ENCODE measurements at places on chromosomes 12 and 14.

- no peak for DNase-seq
Measured at GRCh38 chr14:102452302-102452701, 57.3 kb downstream of the ANKRD9 start.

- no peak for DNase-seq
Measured at GRCh38 chr12:54060975-54061778, 7.5 kb downstream of the HOXC4 start.

GRCh38 chr12:121579190-121579791 is 1.5 kb downstream of the KDM2B start:
- DNase-seq: peak; percentile 29

GRCh38 chr14:56998728-56999127 is 188.4 kb upstream of the OTX2 start:
- no peak for DNase-seq

DNA sequence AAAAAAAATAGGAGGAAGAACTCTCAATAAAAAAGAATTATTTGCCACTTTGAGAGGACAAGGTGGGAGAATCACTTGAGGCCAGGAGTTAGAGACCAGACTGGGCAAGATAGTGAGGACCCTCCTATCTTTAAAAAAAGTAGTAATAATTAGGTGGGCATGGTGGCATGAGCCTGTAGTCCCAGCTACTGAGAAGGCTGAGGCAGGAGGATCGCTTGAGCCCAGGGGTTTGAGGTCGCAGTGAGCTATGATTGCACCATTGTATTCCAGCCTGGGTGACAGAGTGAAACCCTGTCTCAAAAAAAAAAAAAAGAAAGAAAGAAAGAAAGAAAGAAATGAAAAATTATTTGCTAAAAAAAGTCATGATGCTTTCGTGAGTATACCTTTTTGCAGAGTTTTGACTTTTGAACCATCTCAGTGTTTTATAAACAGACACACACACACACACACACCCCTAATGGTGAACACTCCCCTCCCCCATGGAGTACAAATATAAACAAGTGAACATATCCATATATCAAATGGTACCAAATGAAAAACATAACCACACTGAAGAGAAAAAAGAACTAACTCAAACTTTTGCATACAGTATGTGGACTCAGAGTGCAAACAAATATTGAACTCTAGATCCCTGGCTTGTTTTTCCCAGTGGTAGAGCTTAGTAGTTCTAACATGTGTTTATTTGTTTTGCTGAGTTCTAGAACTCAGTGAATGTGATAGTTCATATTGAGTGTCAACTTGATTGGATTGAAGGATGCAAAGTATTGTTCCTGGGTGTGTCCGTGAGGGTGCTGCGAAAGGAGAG is 27.7 kb upstream of the DNM1L start:
- DNase-seq: no peak

DNA sequence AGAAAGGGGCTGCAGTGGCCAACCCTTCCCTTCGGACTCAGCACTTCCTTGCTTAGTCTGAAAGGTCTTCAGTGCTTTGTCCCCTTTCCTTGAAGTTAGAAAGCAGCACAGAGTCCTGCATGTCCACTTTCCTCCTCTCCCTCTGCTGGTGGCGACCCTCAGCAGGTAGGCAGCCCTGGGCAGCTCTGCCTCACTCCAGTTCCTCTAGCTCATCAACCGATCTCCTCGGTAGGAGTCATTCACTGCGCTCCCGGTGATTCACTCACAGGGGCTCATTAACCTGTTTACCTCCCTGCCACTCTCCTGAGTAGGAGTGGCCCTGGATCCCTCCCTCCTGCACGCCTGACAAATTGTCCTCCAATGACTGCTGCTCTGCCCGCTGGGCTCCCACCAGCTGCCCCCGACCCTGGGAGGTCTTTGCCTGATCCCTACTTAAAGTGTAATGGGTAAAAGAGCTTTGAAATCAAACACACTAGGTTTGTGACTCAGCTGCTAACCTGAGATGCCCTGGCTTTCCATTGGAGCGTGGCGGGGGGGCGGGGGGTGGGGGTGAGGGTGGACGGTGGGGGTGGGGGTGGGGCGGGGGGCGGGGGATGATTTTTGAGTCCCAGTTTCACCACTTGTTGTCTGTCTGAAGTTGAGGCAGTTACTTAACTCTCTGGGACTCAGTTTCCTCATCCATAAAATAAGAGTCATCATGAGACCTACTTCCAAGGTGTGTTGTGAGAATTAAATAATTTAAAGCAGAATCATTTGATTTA is 4.2 kb downstream of the SCNN1A start:
- no peak for DNase-seq

DNA sequence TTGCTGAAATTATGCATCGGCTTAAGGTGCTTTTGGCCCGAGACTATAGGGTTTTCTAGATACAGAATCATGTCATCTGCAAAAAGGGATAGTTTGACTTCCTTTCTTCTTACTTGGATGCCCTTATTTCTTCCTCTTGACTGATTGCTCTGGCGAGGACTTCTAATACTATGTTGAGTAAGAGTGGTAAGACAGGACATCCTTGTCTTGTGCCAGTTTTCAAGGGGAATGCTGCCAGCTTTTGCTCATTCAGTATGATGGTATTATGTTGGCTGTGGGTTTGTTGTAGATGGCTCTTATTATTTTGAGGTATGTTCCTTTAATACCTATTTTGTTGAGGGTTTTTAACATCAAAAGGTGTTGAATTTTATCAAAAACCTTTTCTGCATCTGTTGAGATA is 8.3 kb downstream of the BMAL2 start:
- DNase-seq: no peak

DNA sequence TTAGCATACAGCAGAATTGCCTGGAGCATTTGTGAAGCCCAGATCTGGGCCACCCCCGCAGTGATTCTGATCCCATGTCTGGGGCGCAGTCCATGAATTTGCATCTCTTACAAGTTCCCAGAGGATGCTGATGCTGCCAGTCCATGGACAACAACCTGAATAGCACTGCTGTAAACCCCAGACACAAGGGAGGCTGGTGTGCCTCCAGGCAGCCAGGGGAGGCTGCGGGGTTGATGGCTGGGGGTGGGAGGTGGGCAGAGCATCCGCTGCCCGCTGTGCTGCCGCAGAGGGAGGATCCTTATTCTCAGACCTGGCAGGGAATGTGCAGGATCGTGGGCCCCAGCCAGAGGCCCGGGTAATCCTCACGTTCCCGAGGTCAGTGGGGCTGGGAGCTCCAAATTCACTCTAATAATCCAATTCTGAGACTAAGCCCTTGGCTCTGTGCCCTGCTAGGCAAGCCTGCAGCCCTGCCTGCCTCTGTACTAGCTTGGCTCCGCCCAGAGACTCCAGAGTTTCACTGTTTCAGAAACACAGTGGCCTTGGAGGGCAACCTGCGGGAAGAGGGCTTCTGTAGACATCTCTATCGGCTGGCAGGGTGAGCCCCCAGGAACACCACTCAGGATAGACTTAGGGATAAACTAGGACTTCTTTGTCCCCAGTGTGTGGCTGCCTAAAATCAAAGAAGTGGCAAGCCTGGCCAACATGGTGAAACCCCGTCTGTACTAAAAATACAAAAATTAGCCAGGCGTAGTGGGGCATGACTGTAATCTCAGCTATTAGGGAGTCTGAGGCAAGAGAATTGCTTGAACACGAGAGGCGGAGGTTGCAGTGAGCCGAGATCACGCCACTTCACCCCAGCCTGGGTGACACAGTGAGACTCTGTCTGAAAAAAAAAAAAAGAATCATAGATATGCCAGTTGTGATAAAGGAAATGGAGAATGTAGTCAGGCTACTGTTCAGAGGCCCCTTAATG is 17.8 kb upstream of the MLEC start:
- no peak for DNase-seq

- no peak for DNase-seq
Measured at GRCh38 chr12:71477609-71478008, 38.0 kb downstream of the LGR5 start.

GRCh38 chr12:10381928-10382628 is 7.8 kb downstream of the KLRK1 start:
- no peak for DNase-seq

- no peak for DNase-seq
Measured at GRCh38 chr14:61563162-61563511, 132.2 kb upstream of the HIF1A start.

- no peak for DNase-seq
Measured at GRCh38 chr14:23277189-23277588, 8.7 kb downstream of the HOMEZ start.

DNA sequence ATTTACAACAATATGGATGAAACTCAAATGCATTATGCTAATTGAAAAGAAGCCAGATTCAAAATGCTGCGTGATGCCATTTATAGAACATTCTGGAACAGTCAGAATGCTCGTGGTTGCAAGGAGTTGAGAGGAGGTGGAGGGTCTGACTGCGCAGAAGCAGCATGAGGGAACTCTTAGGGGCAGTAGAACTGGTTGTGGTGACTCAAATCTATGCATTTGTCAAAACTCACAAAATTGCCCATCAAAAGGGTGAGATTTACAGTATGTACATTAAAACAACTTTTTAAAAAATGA is 113.7 kb upstream of the PDZRN4 start:
- DNase-seq: no peak

Measured in stimulated activated CD4-positive, alpha-beta T cell treated with anti-CD3 and anti-CD28 coated beads, Interleukin-12 subunit alpha, Interleukin-12 subunit beta, amount 100 ng/mL, for 24 hours (primary cell).